Kasumi-1 (cell line): ENCODE measurements at places on chromosomes 12 and 14.

DNA sequence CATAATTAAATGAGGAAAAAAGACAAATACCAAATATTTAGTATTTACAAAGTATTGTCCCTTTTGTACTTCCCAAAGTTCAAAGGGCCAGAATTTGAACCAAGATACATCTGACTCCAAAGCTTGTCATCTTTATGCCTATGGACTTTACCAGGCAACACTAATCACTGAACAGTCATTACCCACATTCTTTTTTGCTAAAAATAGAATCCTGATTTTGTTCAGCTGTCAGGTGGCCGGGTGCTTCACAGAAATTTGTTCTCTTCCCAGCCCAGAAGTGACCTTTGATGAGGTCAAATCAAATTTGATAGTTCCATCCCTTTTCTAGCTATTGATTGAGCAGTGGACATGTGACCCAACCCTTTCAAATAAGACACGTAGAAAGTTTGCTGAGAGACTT is 121.6 kb downstream of the LLPH start:
- DNase-seq = no peak

- no peak for DNase-seq
Measured at GRCh38 chr14:93901813-93902212, 25.3 kb upstream of the FAM181A start.

DNA sequence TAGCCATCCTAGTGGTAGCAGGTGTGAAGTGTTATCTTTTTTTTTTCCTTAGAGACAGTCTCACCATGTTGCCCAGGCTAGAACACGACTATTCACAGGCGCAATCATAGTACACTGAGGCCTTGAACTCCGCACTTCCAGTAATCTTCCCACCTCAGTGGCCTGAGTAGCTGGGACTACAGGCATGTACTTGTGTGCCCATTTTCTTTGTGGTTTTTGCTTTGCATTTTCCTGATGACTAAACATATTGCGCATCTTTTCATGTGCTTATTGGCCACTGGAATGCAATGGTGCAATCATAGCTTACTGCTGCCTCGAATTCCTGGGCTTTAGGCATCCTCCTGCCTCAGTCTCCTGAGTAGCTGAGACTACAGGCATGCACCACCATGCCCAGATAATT is 33.3 kb upstream of the GCH1 start:
- DNase-seq = no peak

DNA sequence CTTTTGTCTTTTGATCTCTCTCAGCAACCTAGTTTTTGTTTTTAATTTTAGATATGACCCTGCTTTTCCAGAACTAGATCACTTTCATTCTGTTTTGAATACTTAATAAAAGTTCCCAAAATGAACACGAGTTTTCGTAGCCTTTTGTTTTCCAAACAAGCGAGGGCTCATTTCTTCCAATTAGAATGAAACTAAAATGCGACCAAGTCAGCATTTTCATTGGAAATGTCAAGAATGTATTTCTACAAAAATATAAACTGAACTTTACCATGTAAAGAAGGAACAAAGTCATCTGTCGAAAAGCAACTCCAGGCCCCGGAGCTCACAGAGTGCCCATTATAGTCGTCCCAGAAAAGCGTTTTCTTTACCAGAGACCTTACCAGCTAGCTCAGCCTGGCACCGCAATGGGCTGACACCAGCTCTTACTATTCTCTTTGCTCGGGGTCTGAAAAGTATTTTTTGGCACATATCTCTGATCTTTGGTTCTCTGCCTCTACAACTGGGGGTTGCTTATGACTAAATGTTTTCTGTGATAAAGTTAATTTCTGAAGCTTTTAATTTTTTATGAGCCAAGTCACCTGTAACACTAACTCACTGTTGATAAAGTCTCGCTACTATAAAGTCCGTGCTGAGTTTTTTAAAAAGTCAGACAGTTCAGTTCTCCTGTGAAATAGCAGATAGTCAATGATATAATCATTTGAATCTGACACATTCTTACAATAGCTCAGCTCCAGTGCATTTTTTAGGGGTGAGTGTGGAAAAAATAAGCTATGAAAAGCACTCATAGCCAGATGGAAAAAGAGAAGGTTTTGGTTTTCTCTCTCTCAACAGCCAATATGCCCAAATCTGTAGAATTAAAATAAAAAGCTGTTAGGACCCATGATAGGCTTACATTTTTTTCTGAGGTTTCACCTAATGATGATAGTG is 43.4 kb downstream of the SAMD4A start:
- no peak for DNase-seq

DNA sequence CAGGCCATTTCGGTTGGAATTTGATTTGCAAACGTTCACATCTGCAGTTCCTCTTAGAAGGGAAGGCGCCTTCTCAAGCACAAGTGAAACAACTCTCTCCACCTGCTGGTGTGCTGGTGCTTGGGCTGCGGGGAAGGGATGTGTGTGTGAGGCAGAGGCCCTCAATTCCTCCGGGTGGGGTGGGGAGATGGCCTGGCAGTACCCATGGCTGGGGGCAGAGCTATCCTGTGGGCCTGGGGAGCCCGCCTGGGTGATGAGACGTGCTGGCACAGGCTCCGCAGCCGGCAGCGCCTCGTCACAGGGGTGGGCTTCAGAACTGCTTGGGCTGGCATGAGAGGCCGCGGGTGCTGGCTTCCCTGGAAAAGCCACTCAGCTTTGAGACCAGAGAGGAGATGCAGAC is 28.9 kb upstream of the TDRD9 start:
- DNase-seq = no peak
